GM19239 (cell line): ENCODE measurements at places on chromosomes 12 and 14.

DNA sequence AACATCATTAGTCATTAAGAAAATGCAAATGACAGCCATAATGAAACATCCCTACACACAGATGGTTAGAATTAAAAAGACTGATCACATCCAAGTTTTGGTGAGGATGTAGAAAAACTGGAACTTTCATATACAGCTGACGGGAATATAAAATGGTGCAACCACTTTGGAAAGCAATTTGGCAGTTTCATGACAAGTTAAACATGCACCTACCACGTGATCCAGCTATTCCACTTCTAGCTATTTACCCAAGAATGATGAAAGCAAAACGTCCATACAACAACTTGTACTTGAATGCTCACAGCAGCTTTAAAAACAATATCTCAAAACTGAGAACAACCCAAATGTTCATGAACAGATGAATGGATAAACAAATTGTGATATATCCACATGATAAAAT is 77.9 kb upstream of the AVPR1A start:
- no peak for DNase-seq

DNA sequence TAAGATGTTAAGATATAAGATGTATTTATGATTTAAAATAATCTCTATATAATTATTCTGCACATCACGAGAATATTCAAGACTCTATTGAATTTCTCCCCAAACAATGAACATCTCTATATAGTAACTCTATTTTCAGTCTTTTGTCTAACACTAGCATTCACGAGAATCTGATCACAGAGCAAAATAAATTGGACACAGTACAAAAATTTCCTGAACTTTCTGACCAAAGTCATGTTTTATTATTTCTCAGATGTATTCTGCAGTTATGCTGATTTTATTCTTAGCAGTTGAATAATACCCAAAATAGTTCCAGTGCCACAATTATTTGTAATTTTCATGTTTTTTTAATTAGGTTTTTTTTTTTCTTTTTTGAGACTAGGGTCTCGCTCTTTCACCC is 19.6 kb downstream of the EPS8 start:
- DNase-seq: no peak

GRCh38 chr12:78420991-78421390 is 443.6 kb upstream of the SYT1 start:
- DNase-seq: no peak

GRCh38 chr12:15863372-15863771 is 18.8 kb upstream of the STRAP start:
- DNase-seq: no peak
